ENCODE measurements at places on chromosomes 12 and 14. TPM values are rescaled to one million over a fixed set of nuclear protein-coding genes. Genes with fewer than 3 reads are reported as not detected.
A peak's percentile ranks its signal among the peaks of the same experiment; 100 is the strongest.

DNA sequence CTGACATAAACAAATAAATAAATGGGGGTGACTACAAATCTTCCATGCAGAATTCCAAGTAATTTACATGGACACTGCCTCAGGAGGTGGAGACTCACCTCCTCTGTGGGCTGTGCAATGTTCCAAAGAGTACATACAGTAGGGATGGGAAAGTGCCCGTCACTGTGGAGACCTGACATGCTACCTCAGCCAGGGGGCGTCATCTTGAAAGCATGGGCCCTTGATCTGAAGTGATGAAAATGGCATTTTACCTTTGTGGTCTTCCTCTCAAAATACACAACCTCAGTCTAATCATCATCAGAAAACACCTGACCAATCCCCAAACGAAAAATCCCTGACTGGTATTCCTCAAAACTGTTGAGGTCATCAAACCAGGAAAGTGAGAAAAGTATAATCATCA, 48.4 kb downstream of the ANAPC7 start:
- DNase-seq, result peak; percentile 46

- DNase-seq, result no peak
Measured at GRCh38 chr14:34911209-34912150, 36.3 kb upstream of the BAZ1A start.

GRCh38 chr12:132414634-132415326, 75.2 kb upstream of the FBRSL1 start:
- peak; percentile 88 for DNase-seq

GRCh38 chr12:47314996-47315395, 235.2 kb upstream of the AMIGO2 start:
- no peak for DNase-seq

DNA sequence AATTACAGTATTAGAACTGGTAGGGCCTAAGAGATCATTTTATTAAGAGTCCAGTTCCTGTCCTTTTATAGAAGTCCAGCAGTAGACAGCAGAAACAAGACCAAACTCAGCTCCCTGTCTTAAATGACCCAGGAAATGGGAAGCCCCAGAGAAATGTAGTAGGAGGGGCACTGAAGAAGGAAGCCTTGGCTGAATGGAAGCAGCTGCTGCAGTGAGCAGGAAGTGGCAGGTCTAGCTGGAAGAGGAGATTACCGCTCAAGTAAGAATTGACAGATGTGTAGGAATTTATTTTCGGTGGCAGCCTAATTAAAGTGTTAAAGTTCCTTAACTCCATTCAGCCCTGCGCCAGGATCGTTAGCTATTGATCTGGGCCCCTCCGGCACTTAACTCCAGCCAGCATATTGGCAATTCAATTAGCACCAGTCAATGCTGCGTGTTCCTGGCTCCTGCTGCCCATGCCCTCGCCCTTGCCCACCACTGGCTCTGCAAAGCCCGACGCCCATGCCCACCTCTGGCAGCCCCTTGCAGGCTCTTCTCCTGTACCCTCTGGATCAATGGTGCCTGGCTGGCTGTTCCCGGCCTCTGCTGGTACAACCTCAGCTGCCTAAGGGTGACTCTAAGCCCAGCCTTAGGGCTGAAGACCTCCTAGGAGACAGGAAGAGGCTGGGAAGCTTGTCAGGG, 21.1 kb downstream of the ZFHX2 start:
- DNase-seq, result no peak

- DNase-seq, result no peak
Measured at GRCh38 chr12:25074954-25075353, 120.0 kb downstream of the DNAI7 start.

DNA sequence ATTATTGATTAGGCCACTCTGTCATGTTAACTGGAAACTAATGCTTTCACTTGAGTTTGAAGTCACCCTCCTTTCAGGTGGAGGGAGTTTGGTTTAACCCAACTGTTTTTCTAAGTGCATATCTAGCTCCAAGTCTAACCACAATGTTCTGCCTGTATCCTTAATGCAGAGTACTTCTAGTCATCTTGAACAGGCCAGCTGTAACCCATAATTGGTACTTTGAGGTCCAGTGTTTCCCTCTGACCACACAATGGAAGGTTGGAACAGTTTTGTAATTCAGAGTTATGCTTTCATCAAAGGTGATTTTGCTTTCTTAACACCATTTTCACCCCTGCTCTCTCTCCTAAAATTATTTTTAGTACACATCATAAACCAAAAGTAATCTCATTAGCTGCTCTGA, 237.2 kb upstream of the DCN start:
- no peak for DNase-seq

DNA sequence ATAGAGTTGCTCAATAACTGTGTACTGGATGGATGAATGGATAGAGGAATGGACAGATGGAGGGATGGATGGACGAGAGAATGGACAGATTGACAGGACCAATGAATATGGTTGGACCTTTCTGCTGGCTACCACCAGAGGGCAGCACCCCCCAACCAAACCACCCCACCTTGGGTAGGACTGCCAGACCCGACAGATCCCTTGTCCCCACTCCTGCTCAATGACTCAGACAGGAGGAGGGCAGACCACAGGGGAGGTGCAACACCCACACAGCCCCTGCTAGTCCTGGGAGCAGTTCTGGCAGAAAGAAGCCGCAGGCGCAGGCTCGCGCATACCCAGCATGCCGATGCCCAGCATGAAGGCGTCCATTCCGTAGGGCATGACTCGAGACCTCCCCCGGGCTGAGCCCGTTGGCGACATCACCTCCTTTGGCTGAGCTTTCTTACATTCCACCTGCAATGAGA, 12.4 kb downstream of the MSI1 start:
- peak; percentile 87 for DNase-seq

GRCh38 chr14:88326352-88327103, 3.5 kb upstream of the KCNK10 start:
- peak; percentile 57 for DNase-seq

GRCh38 chr14:70893858-70894291, 13.4 kb upstream of the PCNX1 start:
- no peak for DNase-seq

DNA sequence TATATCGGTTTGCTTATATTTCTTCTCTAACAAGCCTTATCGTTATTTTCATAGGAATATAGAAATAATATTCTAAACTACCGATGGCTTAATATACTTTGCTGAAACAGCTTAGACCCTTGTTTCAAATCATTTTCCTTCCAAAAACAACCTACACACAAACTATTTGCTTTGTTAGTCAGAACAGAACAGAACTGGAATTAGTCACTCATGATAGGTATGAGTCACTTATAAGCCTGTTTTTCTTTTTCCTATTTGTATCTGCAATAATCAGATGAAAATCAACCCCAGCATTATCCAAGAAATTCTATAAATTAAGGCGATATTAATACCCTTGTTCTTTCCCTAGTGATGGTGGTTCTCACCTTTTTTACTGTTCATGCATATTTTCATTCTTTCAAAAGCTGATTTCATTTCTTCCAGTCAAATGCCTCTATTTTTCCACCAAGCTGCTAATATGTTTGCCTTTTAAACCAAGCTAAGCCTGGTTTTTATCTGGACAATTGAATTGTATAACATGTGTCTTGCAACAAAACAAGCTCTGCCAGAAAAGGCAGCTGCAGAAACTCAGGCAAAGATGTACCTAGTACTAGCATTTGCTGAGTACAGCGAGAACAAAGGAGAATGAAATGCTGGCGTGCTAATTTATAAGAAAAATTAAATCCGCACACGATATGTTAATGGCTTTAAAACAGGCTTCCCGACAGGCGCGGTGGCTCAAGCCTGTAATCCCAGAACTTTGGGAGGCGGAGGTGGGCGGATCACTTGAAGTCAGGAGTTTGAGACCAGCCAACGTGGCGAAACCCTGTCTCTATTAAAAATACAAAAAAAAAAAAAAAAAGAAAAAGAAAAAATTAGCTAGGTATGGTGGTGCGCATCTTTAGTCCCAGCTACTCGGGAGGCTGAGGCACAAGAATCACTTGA, 1418.2 kb downstream of the AACS start:
- no peak for DNase-seq

- no peak for DNase-seq
Measured at GRCh38 chr14:64673748-64674147, 30.5 kb upstream of the PLEKHG3 start.

DNA sequence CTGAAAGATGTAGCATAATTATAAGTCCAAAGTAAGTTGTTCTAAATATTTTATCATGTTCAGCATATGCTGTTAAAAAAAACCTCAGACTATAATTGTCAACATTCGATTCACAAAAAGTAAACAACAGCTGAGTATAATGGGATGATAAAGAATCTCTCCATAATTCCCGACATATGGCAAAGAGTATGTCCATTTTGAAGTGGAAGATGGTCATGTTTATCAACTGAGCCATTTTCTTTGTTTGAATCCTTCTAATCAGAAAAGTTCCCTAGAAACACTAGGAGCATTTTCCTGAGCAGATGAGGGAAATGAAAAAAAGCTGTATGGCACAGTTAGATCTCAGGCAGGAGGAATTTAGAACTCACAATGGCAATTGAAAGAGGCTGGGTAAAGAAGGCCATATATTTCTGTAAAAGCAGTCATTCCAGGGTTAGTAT, 192.1 kb upstream of the AMIGO2 start:
- DNase-seq, result no peak

DNA sequence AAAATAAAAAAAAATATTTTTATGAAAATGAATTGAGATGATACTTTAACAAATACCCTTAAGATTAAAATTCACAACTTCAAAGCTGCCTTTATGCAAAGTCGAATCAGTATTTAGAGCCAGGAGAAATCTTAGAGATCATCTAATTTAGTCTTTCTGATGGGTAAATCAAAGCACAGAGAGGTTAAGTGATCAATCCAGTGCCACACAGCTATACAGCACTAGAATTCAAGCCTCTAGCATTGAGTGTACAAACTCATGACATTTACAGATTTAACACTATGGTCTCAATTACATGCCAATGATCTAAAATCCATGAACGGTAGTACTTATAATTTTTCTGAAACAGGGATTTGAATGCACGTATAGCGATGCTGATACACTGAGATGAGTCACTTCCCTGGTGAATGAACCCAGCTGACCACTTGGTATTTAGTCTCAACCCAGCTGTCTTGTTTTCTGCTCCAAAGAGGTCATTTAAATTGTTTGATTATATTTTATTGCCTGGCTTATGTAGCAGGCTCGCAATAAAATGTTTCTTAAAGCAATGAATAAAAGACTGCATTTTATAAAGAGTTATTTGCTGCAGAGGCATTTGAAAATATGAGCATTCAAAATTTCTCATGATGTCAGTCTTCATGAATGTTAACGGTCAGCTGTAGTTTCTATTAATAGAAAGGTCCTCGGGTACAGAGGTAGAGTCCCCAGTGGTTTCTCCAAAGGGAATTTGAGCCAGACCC, 152.4 kb upstream of the PRICKLE1 start:
- no peak for DNase-seq

GRCh38 chr12:89862511-89863445, 154.1 kb upstream of the ATP2B1 start:
- DNase-seq, result no peak

- DNase-seq, result no peak
Measured at GRCh38 chr12:123384318-123384993, 524 bp downstream of the KMT5A start.

DNA sequence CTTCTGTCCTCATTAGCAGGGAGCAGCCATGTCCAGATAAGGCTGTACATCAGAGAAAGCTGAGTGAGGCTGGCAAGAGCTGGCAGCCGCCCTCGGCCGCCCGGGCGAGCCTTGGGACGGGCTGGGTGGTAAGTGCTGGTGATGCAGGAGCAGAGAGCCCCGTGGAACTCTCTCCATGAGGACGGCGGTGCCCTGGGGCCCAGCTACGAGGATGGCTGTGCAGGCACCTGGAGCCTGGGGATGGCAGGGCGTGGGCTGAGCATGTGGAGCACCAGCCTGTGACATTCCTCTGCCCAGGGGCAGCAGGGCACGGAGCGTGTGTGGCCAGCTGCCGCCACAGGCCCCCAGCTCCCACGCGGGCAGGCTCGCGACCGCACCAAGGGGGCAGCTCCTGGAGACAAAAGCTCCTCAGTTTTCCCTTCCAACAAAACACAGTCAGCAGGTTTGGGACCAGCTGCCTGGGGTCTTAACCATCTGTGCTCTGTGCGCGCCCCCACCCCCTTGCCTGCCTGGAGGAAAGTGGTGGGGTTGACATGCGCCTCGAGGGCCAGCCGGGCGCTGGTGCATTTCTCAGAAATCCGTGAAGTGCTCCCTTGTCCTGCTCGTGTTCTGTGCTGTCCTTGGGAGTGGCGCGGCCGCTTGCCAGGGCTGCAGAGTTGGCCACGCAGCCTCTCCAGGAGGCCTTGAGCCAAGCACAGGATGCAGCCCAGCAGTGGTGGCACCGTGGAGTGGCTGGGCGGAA, 21.4 kb downstream of the PACS2 start:
- peak; percentile 29 for DNase-seq

DNA sequence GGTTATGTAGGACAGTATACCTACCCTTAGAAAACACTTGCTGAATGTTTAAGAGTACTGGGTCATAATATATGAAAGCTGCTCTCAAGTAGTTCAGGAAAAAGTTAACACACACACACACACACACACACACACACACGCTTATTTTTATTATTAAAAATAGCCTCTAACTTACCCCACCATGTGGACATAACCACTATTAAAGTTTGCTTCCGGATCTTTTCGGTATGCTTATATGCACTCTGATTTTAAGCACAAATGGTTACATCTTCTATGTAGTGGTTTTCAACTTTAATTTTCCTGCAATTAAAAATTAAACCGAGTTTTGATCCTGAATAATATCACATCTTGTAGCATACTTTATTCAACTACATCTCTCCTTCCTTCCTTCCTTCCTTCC, 84.9 kb upstream of the TRAF3 start:
- no peak for DNase-seq

- DNase-seq, result no peak
Measured at GRCh38 chr14:76950055-76951020, 78.2 kb downstream of the IRF2BPL start.

GRCh38 chr12:106130474-106131113, 8.2 kb downstream of the NUAK1 start:
- DNase-seq, result no peak

Gene MUCL1
- total RNA-seq, result not detected

Gene AKAP3
- 2.6 TPM for total RNA-seq

Gene CLEC2D
- 0.20 TPM for total RNA-seq

Gene LALBA
- total RNA-seq, result not detected

Gene FOXG1
- total RNA-seq, result not detected

Gene MLXIP
- total RNA-seq, result 4.6 TPM

Gene GPRC5A
- 22.8 TPM for total RNA-seq

Gene XRCC3
- total RNA-seq, result 53.0 TPM

Gene FGF23
- not detected for total RNA-seq

Gene FAIM2
- total RNA-seq, result not detected

Gene IQSEC3
- total RNA-seq, result not detected

Gene CBLN3
- total RNA-seq, result 0.25 TPM

Gene MMP17
- 2.0 TPM for total RNA-seq

Gene BRI3BP
- total RNA-seq, result 11.8 TPM

Gene PRIMA1
- total RNA-seq, result not detected

Gene TMEM132D
- not detected for total RNA-seq

Data from G401 (cell line).